SJCRH30 (cell line): ENCODE measurements at places on chromosomes 5 and 9.

DNA sequence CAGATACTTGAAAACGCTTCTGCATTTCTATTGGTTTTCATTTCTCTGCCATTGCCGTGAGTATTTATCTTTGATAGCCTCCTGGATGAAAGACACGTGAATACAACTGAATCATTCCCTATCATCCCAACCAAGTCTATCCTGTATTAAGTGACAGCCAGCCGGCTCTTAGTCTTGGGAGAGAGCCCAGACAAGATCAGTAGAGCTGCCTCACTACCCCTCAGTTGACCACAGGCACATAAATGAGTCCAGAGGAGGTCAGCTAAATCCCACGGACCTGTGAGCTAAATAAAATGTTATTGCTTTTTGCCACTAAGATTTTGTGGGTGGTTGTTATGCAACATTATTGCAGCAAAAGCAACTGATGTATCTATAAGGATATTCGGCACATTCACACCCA lies 639.0 kb upstream of the ACO1 start:
- DNase-seq, result no peak

DNA sequence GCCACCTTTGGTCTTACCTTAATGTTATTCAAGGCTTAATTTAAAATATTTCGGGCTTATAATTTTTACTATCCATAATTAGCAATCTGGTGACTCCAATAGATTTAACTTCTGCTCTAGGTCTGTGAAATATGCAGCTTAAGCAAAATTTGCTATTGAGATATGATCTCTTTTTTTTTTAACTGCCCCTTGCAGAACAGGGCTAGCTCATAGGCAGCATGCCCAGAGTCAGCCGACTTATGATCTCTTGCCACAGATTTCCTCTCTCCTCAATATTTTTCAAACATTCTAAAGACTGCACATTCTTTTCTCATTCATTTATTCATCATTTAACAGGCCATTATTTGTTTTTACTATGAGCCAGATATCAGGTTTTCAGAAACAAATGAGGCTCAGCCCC lies 4.5 kb downstream of the TTC23L start:
- no peak for DNase-seq

GRCh38 chr9:29793970-29794369 lies 2220.7 kb upstream of the C9orf72 start:
- DNase-seq, result no peak

GRCh38 chr5:60687927-60688720 lies 11.8 kb downstream of the DEPDC1B start:
- peak; percentile 26 for DNase-seq

DNA sequence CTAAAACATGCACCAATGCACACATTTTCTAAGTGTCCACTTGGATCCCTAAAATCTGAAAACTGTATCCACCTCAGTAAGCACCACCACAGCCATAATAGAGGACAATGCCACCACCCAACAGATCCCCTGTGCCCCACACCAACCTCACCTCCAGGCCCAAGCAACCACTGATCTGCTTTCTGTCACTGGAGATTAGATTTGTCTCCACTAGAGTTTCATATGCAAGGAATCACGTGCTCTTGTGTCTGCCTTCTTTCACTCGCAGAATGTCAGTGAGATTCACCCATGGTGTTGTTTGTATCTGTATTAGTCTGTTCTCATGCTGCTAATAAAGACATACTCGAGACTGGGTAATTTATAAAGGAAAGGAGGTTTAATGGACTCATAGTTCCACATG lies 216.1 kb upstream of the WWC1 start:
- no peak for DNase-seq

GRCh38 chr9:130994135-130995085 lies 14.6 kb upstream of the LAMC3 start:
- peak; percentile 90 for DNase-seq

DNA sequence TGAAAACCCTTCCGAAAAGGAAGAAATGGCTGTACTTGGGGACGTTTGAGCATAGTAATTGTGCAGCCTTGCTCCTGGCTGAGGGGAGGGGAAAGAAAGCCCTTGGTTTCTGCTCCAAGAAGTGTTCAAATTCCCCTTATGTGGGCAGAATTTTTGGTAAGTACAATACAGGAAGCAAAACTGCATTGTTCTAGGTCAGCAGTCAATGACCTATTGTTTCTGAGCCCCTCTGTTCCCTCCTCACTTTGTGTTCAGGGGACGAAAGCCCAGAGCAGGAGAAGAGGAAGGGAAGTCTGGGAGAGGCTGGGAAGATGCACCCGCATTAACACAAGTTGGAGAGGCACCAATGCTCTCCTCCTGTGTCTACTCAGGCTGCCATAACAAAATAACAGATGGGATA lies 11.9 kb downstream of the BASP1 start:
- no peak for DNase-seq

DNA sequence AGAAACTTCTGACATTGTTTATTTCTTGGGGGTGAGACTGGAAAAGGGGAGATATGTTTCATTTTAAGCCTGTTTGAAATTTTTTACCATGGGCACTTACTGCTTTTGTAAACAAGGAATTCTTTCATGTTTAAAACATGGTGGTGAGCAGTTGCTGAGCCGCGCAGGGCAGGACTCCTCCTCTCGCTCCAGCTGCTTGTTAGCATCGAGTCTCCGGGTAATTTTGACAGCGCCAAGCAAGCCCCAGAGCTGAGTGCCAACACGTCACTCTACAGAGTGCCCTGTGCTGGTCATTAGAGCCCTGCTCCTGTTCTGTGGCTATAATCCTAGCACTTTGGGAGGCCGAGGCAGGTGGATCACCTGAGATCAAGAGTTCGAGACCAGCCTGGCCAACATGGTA lies 116.5 kb upstream of the MSX2 start:
- no peak for DNase-seq

DNA sequence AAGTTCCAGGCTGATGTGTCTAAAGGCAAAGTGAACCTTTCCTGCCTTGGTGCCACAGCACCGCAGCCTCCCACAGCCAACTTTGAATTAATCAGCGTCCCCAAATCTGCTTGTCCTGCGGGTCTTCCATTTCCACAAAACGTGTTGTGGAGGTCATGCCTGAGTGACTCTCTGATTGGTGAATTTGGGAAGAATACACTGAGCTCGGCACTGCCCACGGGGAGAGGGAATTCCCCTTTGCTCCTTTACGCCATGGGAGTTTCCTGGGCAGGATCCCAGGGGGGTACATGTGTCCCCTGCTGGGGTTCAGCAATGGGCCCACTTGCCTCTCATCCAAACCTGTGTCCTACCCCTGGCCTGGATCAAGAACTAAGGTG lies 90.4 kb downstream of the LHX2 start:
- DNase-seq, result no peak

DNA sequence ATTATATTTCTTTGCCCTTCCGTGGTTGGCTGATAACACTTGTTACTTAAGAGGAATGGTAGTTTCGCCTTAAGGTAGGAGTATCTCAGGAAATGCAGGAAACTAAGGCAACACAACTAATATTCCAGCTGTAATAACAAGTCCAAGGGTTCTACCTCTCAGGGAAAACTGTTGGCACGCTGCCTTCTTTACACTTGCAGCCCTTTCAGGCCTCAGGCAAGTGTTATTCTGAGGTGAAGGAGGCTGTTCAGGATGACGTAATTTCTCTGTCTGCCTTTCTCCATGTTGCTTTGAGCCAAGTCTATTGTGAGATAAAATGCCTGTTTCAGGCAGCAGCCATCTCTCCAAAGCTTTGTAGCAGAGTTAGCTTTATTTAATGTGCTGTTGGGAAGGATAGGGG lies 38.0 kb downstream of the VCAN start:
- DNase-seq, result peak; percentile 87

- no peak for DNase-seq
Observed at GRCh38 chr9:114824110-114824509, 18.3 kb upstream of the TNFSF15 start.

- DNase-seq, result no peak
Observed at GRCh38 chr9:86665416-86665815, 281.9 kb downstream of the GAS1 start.

GRCh38 chr5:3103262-3103811 lies 351.9 kb upstream of the IRX2 start:
- DNase-seq, result no peak

GRCh38 chr9:123651273-123651672 lies 278.7 kb downstream of the DENND1A start:
- no peak for DNase-seq

DNA sequence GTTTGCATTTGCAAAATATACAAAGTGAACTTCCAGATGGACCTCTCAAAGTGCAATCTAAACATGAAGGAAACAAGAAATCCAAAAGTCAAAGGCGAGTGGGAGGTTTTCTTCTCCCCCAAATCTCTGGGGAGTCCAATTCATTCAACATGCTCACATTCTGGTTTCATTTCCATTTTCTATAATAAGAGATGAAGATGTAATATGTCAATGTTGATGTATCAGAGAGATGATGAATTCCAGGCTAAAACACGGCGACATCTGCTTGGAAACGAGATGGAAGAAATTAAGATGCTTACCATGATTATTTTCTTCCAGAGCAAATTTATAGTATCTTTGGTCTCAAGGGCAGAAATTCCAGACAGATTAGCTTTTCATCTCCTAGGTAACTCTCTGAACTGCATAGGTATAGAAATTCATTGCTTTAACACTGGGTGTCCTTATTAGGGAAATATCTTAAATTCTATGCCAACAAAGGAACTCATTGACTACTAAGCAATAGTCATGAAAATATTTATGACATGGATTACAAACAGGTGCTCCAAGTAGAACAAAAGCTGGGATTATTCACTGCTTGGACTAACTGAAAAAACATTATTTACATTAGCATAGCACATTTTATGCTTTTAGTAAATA lies 287.9 kb downstream of the SEC61B start:
- DNase-seq, result no peak

DNA sequence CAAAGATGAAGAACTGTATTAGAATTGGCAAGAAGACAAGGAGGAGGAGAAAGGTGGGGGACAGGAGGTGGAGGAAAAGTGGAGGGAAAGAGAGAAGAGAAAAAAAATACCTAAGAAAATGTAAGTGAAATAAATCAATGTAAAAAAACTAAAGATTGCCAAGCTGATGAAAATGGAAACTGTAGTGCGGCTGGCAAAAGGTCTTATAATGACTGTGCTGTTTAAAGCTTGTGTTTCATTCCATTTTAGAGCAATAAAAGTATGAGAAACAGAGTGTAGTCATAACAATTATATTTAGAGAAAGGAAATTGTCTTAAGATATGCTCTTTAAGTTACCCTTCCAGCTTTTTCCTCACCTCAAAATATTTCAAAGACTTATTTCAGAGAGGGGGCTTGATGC lies 670.5 kb upstream of the SEMA6A start:
- no peak for DNase-seq

DNA sequence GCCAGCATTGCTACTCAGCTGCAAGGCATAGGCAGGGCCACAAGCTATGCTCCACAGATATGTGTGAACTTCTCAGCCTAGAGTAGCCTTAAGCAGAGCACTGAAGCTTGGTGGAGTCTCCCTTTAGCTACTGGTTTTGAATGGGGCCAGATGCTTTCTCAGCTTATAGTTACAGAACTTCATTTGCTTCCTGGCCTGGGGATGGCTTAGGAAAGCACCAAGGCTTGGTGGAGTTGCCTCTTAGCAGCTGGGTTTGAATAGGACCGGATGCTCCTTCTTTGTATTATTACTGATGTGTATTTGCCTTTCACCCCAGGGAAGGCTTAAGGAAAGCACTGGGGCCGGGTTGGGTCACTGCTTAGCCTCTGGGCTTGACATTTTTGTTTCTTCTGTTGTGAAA lies 497.8 kb upstream of the SEMA6A start:
- DNase-seq, result no peak

GRCh38 chr5:173247510-173247909 lies 12.5 kb upstream of the NKX2-5 start:
- DNase-seq, result peak; percentile 79

DNA sequence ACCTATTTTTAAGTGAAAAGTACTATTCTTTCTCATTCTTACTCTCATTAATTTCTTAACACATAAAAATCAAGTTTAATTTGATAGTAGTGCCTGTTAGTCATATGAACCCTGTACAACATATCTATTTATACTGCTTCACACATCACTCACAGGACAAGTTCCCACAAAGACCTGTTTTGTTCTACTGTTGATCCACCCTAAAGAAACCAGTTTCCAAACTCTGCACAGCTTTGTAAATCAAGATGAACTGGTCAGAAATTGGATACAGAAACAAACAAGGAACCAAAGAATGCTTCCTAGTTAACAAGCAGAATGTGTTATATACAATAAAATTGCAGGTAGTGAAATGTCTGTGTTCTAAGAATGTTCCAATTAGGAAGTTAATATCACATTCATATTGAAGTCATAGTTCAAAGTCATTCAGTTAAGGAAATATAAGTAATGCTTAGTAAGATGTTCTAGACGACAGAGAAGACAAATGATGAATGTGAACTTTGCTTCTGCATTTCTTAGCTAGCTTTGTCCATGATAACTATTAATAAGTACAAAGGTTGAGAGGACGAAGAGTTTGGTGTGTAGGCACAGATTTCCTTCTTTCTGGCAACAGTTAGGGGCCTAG lies 33.4 kb downstream of the C9orf85 start:
- DNase-seq, result no peak

DNA sequence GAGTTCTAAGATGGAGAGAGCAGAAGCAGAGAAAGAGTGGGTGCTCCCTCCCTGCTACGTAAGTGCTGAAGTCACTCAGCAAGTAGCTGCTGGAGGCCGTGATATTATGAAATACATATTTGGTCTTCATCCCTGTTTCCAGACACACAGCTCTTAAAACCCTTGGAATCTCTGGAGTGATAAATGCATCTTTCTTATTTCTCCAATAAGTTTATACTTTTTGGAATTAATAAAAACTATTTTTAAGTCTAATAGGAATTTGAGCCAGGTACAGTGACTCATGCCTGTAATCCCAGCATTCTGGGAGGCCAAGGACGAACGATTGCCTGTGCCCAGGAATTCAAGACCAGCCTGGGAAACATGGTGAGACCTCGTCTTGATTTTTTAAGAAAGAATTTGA lies 60.6 kb downstream of the AUH start:
- no peak for DNase-seq

DNA sequence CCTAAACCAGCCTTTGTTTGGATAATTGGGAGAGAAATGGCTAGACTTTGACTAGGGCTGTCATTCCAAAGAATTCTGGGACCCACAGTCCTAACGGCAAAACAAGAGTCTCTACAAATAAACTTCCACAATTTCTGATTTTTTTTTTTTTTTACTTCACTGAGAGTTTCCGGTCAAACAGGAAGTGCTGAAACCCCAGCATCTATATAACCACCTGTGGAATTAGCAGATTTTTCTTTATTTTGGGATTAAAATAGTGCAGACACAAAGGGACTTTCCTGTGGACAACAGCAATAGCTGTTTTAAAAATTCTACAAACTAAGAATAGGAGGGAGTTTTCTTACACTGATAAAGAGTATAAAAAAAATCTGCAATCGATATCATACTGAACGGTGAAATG lies 157.4 kb downstream of the ARSB start:
- no peak for DNase-seq

- no peak for DNase-seq
Observed at GRCh38 chr9:99066571-99066970, 38.3 kb upstream of the TGFBR1 start.

- no peak for DNase-seq
Observed at GRCh38 chr9:121645853-121646807, 5.3 kb upstream of the DAB2IP start.
